ENCODE measurements at places on chromosomes 2 and 18.

DNA sequence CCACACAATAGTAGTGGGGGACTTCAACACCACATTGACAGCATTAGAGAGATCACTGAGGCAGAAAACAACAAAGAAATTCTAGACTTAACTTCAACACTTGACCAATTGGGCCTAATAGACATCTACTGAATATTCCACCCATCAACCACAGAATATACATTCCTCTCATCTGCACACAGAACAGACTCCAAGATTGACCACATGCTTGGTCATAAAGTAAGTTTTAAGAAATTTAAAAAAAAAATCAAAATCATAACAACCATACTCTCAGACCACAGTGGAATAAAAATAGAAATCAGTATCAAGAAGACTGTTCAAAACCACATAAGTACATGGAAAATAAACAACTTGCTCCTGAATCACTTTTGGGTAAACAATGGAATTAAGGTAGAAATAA, 9.0 kb upstream of the FLACC1 start:
- peak; percentile 38 for DNase-seq

- no peak for DNase-seq
Observed at GRCh38 chr2:126979039-126980003, 80.6 kb downstream of the TEX51 start.

DNA sequence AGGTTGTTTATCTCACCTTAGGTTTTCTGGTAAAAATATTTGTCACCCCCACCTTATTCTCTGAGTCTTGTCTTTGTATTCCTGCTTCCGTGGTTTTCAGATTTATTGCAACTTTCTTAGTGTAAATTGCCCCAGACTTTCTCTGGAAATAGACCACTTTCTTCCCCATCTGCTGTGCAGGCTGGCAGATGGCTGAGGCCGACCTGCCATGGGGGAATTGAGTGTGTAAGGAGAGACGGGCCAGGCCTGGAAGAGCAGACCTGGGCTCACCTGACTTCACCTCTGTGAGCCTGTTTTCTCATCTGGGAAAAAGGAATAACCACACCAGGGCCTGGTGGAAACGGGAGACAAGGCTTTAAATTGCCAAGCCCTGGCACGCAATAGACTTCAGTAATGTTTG, 44.9 kb downstream of the ACKR3 start:
- DNase-seq = no peak

- peak; percentile 36 for DNase-seq
Observed at GRCh38 chr2:2233171-2233826, 97.8 kb downstream of the MYT1L start.

DNA sequence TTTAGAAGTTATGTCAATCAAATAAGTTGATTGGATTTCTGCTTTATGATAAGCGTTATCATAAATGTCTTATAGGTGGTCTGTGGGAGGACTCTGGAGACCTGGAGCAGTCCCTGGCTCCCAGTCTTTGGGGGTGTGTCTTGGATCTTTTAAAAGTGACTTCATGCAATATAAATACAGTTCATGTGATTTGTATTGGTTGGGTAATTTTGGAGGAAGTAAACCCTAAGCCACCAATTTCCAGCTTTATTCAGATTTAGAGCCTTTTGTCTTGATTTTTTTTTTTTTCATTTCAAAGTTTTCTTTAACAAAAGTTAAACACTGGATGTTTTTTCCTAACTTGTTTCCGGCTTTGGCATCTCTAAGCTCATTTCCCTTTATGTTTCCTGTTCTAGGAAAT, 68.8 kb downstream of the MAP4K4 start:
- no peak for DNase-seq

DNA sequence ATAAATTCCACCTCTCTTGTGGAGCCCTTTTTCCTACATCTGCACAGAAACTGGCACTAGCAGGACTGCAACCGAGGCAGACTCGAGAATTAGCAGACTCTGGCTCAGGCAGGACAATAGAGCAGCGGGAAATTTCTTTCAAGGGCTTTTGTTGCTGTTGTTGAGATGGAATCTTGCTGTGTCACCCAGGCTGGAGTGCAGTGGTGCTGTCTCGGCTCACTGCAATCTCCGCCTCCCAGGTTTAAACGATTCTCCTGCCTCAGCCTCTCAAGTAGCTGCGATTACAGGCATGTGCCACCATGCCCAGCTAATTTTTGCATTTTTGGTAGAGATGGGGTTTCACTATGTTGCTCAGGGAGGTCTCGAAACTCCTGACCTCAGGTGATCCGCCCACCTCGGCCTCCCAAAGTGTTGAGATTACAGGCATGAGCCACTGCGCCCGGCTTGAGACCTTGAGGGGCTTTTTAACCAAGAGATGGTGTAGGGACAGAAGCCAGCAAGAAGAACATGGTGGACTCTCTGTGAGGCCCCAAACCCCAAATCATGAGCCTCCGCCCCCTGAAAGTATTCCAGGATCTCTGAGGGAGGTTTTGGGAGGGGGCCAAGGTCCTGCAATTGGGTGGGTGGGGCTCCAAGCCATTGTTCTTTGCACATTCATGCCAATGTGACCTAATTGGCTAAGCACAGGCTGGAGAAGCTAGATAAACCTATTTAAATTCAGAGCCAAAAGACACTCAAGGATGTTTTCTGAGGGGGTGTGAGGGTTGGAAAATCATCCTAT, 68.4 kb upstream of the MSH2 start:
- DNase-seq = no peak

DNA sequence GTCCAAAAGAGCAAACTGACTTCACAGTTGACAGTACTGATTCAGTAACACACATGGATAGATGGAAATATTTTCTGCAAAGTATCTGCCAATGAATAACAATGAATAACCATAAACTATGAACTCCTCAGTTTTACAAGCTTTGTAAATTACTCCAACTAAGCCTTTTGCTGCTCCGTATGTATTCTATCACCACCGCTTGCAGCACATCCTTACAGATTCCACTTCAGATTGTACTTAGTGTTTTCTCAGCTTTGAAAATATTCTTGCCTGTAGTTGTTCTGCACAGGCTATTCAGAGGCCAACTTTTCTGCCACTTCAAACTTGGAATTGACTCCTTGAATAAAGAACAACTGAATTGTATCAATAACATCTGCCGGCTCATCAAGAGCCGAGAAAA, 36.2 kb downstream of the TLK1 start:
- no peak for DNase-seq

GRCh38 chr2:67879586-67880290, 183.1 kb downstream of the C1D start:
- DNase-seq = peak; percentile 93

DNA sequence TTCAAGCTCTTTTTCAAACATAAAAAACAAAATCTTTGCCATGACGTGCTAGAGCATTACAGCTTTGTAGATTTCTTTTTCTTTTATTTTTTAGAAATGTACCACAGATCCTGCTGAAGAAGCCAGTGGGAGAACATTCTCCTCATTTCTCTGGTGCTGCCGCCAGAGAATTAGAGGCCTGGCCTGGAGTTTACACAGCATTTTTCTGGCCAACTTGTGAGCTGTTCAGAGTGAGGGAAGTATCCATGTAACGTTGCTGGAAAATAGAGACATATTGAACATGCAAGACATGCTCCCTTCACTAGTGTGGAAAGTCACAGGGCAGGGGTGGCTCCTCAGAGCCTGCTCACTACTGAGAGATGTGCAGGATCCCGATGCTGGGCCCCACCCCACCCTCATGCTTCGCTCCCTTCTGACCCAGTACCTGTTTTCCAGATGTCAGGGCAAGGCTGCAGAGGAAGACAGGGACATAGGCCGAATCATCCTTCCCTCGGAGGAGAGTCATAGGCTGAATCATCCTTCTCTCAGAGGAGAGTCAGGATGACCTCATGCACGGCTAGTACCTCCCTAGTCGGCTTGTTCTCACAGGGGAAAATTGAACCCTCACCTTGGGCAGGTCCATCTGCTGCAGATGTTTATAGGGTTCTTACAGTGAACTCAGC, 298.5 kb downstream of the INSIG2 start:
- DNase-seq = peak; percentile 74

DNA sequence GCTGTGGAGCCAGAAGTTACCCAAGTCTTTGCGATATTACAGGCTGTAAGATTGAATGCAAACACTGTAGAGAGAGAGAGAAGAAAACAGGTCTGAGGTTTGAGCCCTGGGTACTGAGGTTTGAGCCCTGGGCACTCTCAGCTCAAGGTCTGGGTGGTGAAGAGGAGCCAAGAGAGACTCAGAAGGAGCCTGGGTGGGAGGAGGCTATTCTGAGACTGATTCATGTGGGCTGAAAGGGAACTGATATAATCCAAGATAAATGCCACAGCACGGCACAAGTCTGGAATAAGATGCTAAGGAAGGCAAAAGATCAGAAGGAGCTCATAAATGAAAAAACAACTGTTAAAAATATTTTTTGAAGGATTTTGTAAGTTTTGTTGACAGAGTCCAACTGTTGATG, 407.6 kb upstream of the HS6ST1 start:
- no peak for DNase-seq

DNA sequence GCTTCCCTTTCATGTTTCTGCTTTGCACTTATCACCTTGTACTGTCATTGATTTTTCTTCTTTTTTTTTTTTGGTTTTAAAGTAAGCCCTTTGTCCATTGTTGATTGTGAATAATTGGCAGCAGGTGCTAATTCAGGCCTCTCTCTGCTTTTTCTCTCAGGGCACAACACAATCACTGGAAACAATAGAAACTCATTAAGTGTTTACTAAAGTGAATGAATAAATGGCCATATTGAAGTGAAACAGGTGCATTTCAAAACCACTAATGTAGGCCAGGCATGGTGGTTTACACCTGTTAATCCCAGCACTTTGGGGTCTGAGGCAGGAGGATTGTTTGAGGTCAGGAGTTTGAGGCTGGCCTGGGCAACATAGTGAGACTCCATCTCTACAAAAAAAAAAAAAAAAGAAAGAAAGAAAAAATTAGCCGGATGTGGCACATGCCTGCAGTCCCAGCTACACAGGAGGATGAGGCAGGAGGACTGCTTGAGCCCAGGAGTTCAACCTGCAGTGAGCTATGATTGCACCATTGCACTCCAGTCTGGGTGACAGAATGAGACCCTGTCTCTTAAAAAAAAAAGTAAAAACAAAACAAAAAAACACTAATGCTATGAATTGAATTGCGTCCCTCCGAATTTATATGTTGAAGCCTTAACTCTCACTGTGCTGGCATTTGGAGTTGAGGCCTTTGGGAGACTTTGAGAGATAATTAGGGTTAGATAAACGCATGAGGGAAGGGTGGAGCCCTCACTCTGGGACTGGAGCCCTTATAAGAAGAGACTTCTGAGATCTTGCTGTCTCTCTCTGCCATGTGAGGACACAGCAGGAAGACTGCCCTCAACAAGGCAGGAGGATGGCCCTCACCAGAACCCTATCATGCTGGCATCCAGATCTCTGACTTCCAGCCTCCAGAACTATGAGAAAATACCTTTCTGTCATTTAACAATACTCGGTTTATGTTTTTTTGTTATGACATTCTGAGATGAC, 19.9 kb downstream of the SLC38A11 start:
- no peak for DNase-seq

All from M059J (cell line).